Breast epithelium (tissue), 4 donors: ENCODE measurements at places on chromosomes 5 and 9.

- no peak for DNase-seq
- H3K4me3 ChIP-seq, result no peak overlapping the region
- H3K27ac ChIP-seq, result no peak overlapping the region
- H3K36me3 ChIP-seq, result no peaks in the 10 kb centered on the region
- no peaks in the 10 kb centered on the region for H3K27me3 ChIP-seq
- H3K4me1 ChIP-seq, result no peaks in the 10 kb centered on the region
Measured at GRCh38 chr5:56340196-56340980, 107.3 kb upstream of the ANKRD55 start.

GRCh38 chr9:116605060-116605459 is 82.0 kb upstream of the TRIM32 start:
- H3K4me3 ChIP-seq, result no peak overlapping the region
- no peak overlapping the region for H3K27ac ChIP-seq
- H3K4me1 ChIP-seq, result no peaks in the 10 kb centered on the region
- no peaks in the 10 kb centered on the region for H3K36me3 ChIP-seq

- H3K27me3 ChIP-seq, result no peaks in the 10 kb centered on the region
- H3K36me3 ChIP-seq, result no peaks in the 10 kb centered on the region
- peaks cover 6% of the 10 kb centered on the region for H3K4me1 ChIP-seq
- no peak for DNase-seq
Measured at GRCh38 chr9:133166392-133166791, 2.7 kb upstream of the GBGT1 start.

DNA sequence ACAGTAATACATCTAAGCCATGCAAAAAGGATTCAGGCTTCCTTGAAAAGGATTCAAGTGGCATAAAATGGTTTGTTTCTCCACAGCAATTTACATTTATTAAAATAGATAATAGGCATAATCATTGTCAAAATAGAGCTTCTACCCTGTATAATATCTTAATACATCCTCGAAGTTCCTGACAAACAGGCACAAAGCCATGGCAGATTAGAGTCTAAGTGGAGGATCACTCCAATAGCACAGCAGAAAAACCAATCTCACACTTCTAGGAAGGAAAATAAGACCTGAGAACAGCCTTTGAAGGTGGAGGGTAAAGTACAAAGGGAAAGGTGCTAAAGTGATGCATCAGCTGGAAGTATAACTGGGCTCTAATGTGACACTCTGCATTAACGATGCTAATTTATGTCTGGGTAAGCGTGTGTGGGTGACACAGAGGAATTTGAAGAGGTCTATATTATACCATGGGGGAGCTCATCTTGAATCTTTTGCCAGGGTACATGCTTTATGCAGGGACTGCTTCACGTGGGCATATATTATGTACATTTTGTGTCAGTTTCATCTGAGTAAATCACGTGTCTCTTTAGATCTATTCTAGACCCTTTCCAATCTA is 28.8 kb downstream of the PPP2R2B start:
- no peaks in the 10 kb centered on the region for H3K36me3 ChIP-seq
- no peaks in the 10 kb centered on the region for H3K4me1 ChIP-seq
- H3K27me3 ChIP-seq, result no peaks in the 10 kb centered on the region
- no peak overlapping the region for H3K4me3 ChIP-seq
- no peak overlapping the region for H3K27ac ChIP-seq

DNA sequence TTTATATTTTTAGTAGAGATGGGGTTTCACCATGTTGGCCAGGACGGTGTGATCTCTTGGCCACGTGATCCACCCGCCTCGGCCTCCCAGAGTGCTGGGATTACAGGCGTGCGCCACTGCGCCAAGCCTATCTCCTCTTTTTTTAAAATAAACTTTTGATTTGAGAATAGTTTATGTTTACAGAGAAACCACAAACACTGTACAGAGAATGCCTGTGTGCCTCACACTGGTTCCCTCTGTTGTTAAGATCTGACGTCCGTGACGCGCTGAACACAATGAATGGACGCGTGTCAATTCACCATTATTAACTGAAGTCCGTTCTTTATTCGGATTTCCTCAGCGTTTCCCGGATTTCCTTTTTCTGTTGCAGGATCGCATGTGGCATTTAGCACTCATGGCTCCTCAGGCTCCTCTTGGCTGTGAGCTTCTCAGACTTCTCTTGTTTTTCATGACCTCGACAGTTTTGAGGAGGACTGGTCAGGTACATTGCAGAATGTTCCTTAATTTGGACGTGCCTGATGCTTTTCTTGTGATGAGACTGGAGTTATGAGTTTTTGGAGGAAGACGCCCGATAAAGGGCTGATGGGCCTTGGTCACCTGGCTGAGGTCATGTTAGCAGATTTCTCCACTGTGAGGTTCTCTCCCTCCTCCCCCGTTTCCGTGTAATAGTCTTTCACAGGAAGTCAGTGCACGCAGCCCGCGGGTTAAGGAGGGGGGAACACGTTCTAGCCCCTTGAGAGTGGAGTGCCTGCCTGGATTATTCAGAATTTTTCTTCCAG is 69.6 kb downstream of the ANKRD33B start:
- no peak overlapping the region for H3K4me3 ChIP-seq
- H3K4me1 ChIP-seq, result no peaks in the 10 kb centered on the region
- no peaks in the 10 kb centered on the region for H3K36me3 ChIP-seq
- no peak overlapping the region for H3K27ac ChIP-seq

- no peak for DNase-seq
- H3K36me3 ChIP-seq, result no peaks in the 10 kb centered on the region
- peak overlapping the region; percentile 33 for H3K4me3 ChIP-seq
- no peaks in the 10 kb centered on the region for H3K4me1 ChIP-seq
Measured at GRCh38 chr9:76650692-76651091, 113.5 kb upstream of the PCA3 start.

- no peaks in the 10 kb centered on the region for H3K27me3 ChIP-seq
- DNase-seq, result peak; percentile 70
- peak overlapping the region; percentile 93 for H3K4me3 ChIP-seq
- no peaks in the 10 kb centered on the region for H3K4me1 ChIP-seq
- peaks cover 5% of the 10 kb centered on the region for H3K36me3 ChIP-seq
- H3K27ac ChIP-seq, result peak overlapping the region; percentile 98
Measured at GRCh38 chr5:141618030-141618803, 583 bp downstream of the DIAPH1 start.

DNA sequence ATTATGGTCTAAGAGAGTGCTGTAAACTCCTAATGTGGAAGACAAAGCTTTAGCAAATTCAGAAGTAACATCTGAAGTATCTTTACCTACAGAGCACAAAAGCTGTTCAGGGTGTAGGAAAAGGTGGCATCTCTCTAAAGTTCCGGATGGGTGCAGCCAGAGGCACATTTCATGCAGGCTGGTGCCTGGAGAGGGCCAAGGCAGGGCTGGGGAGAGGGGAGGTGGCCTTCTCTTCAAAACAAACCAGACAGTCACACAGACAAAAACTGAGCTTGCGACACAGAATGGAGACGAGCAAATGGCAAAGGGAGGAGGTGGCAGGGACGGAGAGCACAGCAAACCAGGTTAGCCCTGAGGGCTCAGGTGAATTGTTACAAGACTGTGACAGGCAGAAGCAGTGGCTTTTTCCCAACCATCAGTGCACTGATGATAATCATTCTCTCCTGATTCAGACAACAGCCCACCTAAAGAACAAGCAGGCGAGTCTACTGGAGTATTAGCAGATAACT is 121.5 kb upstream of the PCA3 start:
- no peak for DNase-seq
- H3K27ac ChIP-seq, result no peak overlapping the region
- no peaks in the 10 kb centered on the region for H3K36me3 ChIP-seq
- no peaks in the 10 kb centered on the region for H3K27me3 ChIP-seq

DNA sequence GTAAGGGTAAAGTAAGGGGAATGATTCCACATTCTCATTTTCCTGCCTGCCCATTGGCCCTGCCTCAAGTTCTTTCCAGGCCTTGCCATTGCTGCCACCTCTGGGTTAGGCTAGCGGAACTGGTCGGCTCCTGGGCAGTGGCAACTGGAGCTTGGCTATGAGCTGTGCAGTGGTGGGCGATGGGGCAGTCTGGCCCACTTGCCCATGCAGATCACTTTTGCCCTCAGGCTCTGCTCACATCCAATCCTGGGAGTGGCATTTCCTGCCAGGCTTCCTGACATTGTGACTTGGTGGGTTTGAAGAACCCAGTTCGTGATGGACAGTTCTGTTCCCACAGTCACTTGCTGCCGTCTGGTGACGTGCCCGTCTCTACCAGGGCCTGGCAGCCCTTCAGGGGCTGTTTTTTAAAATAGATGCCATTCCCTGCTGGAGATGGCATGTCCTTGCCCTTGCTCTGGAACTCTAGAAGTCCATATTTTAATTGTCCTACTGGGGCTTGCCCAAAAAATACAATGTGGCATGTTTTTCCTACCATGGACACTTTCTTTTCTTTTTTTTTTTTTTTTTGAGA is 86.1 kb downstream of the FGF18 start:
- H3K27ac ChIP-seq, result no peak overlapping the region
- H3K4me3 ChIP-seq, result no peak overlapping the region
- no peaks in the 10 kb centered on the region for H3K36me3 ChIP-seq
- no peaks in the 10 kb centered on the region for H3K4me1 ChIP-seq
- no peaks in the 10 kb centered on the region for H3K27me3 ChIP-seq

DNA sequence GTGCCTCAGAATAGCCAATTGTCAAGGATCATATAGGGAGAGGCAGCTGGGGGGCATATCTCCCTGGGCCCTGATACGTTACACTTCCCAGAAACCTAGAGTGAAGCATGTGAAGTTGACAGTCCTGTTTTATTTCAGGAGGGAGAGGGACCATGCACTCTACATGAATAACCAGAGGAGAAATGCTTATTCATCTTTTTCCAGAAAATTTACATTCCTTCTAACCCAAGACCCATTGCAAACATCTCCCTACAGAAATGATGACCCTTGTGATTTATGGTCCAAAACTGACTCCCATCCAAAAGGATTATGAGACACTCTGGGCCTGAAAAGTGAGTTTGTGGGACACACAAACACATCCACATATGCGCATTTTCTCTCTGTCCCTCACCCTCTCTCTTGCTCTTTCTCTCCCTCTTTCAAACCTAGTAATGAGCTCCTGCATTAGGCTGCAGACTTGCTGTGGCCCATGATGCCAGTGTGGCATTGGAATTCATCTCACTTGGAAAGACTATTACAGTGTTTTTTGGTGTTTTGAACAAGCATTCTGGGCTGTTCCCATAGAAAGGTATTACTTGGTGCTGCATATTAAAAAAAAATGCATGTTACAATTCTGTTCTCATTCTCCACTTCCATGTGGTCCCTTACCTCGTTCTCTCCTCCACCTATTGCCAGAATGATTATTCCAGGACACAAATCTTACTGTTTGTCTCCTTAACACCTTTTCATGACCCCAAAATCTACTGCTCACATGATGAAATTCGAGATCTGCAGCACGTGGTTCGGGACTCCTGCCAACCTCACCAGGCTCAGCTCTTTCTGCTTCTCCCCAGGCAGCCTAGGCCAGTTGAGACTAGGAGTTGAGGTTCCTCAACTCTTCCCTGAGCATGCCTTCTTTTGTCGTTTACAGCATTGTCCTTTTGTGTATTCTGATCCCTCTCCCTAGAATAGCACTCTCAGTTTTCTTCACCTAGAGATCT is 451.3 kb upstream of the KLF4 start:
- no peaks in the 10 kb centered on the region for H3K4me1 ChIP-seq
- no peaks in the 10 kb centered on the region for H3K27me3 ChIP-seq
- H3K27ac ChIP-seq, result no peak overlapping the region
- DNase-seq, result no peak

DNA sequence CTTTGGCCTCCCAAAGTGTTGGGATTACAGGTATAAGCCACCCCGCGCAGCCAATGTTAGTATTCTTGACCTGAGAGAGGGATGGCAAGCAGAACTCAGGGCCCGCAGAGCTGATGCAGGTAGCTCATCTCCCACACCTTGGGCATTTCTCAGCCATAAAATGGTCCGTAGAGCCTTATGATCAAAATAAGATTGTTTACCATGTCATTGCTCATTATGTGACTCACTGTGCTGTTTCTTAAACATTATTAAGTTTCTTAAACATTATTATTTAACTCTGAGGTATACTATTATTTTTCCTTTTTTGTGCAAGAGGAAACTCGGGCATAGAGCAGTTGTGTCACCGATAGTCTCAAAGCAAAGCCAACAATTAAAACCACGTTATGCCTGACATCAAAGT is 42.4 kb upstream of the POU4F3 start:
- H3K36me3 ChIP-seq, result no peaks in the 10 kb centered on the region
- DNase-seq, result no peak
- H3K4me1 ChIP-seq, result no peaks in the 10 kb centered on the region
- no peak overlapping the region for H3K4me3 ChIP-seq
- H3K27me3 ChIP-seq, result no peaks in the 10 kb centered on the region
- H3K27ac ChIP-seq, result no peak overlapping the region

- no peaks in the 10 kb centered on the region for H3K36me3 ChIP-seq
- no peak overlapping the region for H3K4me3 ChIP-seq
- no peak for DNase-seq
- no peaks in the 10 kb centered on the region for H3K27me3 ChIP-seq
Measured at GRCh38 chr5:111461934-111462333, 50.4 kb downstream of the STARD4 start.

DNA sequence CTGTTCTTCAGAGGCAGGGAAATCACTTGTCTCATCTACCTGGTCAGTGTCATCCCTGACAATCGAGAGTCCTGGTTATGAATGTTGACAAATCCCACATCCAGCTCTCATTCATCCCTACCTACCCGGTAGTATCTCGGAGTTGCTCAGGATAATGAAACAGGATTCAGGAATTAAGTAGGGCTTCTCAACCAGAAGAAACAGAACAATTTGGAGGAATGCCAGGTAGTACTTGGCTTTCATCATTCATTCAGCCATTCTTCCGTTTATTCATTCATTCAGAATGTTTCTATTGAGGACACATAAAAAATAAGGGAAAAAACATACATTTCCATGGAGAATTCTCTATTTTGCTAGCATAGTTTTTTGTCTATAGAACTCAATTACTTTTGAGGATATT is 195.0 kb downstream of the ARHGEF28 start:
- no peak for DNase-seq
- H3K27ac ChIP-seq, result peak overlapping the region; percentile 70
- no peak overlapping the region for H3K4me3 ChIP-seq

GRCh38 chr5:117456866-117457470 is 882.3 kb upstream of the SEMA6A start:
- DNase-seq, result no peak
- no peaks in the 10 kb centered on the region for H3K27me3 ChIP-seq
- no peaks in the 10 kb centered on the region for H3K36me3 ChIP-seq
- H3K4me1 ChIP-seq, result no peaks in the 10 kb centered on the region

GRCh38 chr9:1878811-1879210 is 136.3 kb upstream of the SMARCA2 start:
- no peak overlapping the region for H3K4me3 ChIP-seq
- H3K36me3 ChIP-seq, result no peaks in the 10 kb centered on the region
- no peaks in the 10 kb centered on the region for H3K27me3 ChIP-seq
- no peak for DNase-seq
- H3K27ac ChIP-seq, result no peak overlapping the region

DNA sequence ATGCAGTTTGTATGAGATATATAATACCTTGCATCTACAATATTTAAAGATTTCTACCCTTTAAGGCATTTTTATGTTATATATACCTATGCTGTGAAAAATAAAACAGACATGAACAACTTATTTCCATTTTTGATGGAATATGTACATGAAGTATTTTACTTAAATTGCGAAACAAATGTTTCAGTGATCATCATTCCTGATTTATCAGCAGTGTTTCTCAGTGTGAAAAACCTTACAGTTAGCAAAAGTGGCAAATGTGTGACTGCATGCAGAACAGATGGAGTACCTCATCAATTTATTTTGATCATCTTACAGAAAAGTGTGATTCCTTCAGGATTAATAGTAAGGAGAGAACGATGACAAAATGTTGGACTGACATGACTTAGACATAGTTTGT is 43.1 kb downstream of the PRR16 start:
- H3K4me1 ChIP-seq, result no peaks in the 10 kb centered on the region
- no peak overlapping the region for H3K4me3 ChIP-seq
- DNase-seq, result no peak
